Vagina (tissue), 2 donors: ENCODE measurements at places on chromosomes 12 and 14.

GRCh38 chr14:54121466-54122027 is 164.9 kb upstream of the BMP4 start:
- DNase-seq: no peak

DNA sequence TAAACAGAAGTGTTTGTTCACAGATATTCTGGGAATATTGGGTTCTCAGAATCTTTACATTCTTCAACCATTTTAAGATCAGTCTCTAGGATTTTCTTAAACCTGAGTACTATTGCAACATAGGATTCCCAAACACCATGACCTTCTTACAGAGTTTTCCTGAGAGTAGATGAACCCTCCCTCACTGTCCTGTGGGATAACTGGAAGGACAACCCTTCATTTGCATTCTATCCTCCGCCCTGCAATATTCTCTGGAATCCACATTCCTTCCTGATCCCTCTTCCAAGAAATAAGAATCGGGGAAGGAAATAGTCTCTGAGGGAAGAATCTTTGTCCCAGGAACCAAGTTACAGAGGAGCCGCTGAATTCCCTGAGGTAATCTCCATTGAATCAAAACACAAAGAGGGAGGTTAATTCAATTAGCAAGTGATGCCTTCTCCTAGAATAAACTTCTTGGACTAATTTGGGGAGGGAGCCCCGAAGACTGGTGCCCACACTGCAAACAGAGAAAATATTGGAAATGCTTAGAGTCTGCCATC is 99.8 kb upstream of the MBIP start:
- no peak for DNase-seq

DNA sequence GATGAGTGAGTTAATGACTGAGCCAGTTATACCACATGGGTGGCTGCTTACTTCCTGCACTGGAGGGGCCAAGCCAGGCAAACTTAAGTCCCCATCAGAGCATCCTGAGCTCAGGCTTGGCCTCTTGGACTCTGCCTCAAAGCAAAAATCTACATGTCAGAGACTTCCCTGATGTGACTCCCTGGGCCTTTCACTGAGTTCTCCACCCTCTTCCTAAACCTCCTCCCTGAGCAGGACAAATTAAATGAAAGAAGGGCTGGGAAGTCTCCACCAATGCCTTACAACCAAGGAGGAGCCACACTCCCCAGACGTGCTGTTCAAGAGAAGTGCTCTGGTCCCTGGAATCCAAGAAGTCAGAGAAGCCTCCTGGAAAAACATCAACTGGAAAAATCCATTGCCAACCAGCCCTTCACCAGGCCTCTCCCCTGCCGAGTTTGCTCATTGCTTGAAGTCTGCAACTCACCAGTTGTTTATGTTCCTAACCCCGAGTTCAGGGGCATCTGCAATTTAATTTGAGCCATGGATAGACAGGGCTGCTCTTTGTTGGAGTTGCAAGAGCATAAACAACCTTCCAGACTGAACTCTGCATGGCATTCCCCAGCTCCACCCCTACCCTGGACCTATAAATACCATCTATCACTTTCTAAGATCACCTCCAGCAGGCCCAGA is 160.5 kb downstream of the ANO2 start:
- DNase-seq: peak; percentile 54

GRCh38 chr12:115823635-115824034 is 453.9 kb downstream of the MED13L start:
- DNase-seq: no peak

DNA sequence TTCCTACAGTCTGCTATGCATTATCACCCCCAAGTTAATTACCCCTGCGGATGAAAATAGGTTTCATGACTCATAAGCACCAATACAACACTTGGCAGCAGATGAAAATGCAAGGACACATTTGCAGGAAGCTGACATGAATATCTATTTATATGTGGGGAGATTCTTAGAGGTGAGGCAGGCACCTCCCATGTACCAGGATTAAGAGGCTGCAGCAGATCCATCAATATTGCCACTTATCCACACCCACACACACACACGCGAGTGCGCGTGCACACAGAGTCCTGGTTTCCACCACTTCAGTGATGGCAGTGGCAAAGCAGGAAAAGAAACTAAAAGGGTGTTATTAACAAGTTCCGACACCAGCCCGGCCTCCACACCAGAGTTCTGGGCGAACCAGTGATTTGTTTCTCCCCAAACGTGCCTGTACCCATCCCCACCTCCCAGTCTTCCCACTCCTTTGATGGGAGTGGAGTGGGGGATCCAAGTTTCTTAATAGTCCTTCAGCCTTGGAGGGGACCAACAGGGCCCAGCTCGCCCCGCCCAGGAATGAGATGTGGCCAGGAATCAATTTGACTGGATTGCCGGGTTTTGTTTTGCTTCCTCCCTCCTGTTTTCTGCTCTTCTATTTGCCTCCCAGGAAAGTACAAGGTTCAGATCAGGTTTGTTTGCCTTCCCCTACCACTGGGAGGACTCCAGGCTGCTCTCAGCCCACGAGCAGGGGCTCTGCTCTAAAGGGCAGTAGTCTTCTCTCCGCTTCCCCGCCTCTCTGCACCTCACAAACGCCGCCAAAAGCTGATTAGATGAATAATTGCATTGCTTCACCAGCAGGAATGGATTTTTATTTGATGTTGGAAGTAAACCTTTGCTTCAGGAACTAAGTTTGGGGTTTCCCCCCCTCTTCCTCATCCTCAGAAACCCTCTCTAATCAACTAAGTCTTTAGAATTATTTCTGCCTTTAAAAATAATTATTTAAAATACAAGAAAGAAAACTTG is 5.2 kb downstream of the IRF2BPL start:
- no peak for DNase-seq

GRCh38 chr12:125197326-125197725 is 132.1 kb downstream of the AACS start:
- no peak for DNase-seq

- DNase-seq: no peak
Measured at GRCh38 chr12:66971816-66972215, 292.9 kb upstream of the GRIP1 start.

GRCh38 chr12:24854017-24854416 is 94.9 kb downstream of the BCAT1 start:
- no peak for DNase-seq

- no peak for DNase-seq
Measured at GRCh38 chr14:54737132-54737711, 165.4 kb downstream of the GCH1 start.

DNA sequence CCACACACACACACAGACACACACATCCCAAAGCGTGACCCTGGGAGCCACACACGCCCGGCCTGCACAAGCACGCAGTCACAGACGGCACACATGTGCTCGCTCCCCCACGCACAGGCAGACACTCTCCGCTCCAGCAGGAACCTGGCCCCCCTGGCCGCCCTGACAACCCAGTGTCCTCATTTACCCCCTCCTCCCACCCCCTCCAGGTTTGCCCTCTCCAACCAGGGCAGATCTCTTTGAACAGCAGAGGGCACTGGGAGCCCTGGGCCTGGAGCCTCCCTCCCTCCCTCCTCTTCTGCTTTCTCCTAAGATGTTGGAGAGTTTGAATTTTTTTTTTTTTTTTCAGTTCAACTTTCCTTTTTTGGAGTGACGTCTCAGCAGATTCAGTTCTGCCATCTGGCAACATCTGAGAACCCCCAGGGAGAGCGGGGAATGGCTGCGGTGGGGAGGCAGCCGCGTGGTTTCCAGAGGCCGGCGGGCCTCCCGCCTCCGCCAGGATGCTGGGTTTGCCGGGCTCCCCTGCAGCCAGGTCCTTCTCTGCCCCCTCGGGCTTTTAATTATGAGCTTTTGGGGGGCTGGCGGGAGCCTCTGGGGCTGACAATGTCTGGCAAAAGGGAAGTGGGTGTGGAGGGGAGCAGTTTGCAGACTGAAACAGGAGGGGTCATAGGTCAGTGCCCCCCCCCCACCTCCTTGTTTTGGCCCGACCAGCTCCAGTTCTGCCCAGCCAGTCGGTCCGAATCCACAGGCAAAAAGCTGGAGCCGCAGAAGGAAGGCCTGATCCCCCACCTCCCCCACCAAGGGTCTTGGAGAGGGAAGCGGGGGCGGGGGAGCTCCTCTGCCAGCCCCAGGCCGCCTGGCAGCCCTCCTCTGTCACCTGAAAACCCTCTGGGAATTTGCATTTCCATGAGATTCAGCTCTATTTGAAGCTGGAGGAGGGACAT is 1.3 kb upstream of the NCOR2 start:
- DNase-seq: no peak

DNA sequence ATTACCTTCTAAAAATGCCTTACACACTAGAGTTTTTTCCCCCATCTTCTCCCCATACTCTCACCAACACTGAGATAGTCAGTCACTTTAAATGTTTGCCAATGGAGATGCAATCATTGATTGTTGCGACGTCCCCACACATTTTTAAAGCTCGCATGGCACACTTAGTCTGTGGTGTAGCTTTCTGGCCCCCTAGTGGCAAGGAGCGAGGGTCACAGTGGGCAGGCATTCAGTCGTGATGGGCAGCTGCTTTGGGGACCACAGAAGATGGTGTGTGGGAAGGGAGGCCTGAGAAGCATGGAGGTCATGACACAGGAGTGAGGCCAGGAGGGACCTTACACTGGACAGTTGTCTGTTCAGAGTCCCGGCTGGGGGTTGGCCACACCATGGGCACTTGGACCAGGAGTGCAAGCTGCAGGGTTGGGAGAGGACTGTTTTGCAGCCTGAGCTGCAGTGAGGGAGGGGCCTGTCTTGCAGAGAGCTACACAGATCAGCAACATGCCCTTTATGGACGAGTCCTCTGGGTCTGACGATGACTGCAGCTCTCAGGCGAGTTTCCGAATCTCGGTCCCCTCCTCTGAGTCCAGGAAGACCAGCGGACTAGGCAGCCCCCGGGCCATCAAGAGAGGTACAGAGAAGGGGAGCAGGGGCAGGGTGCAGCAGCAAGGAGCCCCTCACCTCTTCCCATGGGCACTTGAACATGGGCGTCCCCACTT is 28.6 kb downstream of the PIGH start:
- DNase-seq: no peak

DNA sequence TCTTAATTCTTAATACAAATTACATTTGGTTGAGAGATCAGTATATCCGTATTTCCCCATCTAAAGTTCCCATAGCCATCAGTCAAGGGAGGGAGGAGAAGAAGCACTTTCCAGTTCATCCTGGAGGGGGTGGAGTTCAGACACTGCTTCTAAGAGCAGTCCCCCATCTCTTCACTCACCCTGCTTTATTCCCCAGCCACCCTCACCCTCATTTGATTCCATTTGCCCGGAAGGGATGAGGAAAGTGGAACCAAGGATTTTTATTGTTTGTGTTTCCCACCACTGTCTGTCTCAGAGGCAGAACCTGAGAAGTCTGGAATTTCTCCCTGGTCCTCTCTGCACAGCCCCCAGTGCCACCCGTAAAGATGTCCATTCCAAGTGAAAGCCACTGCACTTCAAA is 134.2 kb upstream of the HIF1A start:
- no peak for DNase-seq

- no peak for DNase-seq
Measured at GRCh38 chr14:65100922-65101541, 1.3 kb downstream of the MAX start.

- DNase-seq: no peak
Measured at GRCh38 chr12:10140001-10140400, 10.0 kb upstream of the CLEC7A start.

DNA sequence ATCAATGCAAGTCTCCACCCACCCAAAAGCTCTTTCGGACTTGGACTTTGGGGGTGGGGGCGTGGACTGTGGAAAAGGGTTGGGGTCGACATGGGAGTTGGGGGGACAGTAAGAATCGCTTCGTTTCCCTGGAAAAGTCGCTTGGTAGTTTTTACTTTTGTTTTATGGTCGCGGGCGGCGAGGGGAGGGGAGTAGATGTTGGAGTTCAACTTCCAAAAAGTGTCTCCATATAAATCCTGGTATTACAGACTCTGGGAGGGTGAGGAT is 568 bp upstream of the BCL11B start:
- DNase-seq: no peak
